ENCODE measurements at places on chromosomes 13 and 19.
A peak's percentile ranks its signal among the peaks of the same experiment; 100 is the strongest.

DNA sequence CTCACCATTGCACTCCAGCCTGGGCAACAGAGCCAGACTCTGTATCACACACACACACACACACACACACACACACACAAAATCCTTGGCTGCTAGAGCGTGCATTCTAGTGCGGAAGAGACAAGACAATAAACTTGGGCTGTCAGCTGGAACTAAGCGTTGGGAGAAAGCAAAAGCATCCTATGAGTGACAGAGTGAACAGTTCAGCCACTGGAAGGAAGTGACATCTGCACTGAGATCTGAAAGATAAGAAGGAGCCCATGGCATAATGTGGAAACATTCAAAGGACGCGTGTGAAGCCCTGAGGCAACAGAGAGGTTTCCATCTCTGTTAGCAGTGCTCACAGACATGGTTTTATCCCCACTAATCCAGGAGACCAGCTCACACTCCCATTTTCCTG lies 3.5 kb upstream of the SLC1A5 start:
- no peak for DNase-seq

- peak; percentile 98 for DNase-seq
Measured at GRCh38 chr19:39445196-39446111, at the start of gene SUPT5H. Gene SUPT5H (plus strand): TSS chr19:39445582. CDS start chr19:39445891, 309 bp downstream.

- DNase-seq = no peak
Measured at GRCh38 chr13:28237944-28238343, 99.6 kb downstream of the PAN3 start.

DNA sequence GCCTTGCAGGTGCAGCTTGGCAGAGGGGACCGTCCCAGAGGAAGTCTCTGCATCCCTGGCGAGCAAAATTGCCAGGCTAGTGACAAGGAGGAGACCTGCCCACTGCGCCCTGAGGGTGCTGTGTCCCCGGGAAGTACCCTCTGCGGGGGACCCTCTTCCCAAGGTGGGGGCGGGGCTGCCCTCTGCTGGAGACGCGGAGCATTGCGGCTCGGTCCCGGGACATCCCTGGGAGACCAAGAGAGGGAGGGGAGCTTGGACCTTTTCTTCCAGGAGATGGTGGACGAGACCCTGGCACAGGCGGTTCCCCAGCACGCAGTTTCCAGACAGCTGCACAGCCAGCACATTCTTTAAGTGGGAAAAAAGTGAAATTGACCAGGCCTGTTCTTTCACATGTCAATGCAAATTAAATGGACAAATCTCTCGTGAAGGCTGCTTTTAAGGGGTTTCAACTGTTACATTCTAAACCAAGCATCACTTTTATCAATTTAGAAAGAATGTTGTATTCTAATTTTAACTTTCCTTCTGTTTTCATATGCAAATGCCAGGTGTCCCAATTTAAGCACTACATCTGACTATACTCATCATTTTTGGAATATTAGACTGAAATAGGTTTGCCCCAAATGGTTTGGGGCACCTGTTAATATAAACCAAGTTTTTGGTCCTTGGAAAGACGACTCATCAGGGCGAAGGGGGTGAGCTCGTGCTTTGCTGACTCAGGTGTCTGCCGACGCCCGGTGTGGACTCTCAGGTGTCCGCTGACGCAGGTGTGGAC lies 60.7 kb downstream of the MCF2L start:
- peak; percentile 42 for DNase-seq

DNA sequence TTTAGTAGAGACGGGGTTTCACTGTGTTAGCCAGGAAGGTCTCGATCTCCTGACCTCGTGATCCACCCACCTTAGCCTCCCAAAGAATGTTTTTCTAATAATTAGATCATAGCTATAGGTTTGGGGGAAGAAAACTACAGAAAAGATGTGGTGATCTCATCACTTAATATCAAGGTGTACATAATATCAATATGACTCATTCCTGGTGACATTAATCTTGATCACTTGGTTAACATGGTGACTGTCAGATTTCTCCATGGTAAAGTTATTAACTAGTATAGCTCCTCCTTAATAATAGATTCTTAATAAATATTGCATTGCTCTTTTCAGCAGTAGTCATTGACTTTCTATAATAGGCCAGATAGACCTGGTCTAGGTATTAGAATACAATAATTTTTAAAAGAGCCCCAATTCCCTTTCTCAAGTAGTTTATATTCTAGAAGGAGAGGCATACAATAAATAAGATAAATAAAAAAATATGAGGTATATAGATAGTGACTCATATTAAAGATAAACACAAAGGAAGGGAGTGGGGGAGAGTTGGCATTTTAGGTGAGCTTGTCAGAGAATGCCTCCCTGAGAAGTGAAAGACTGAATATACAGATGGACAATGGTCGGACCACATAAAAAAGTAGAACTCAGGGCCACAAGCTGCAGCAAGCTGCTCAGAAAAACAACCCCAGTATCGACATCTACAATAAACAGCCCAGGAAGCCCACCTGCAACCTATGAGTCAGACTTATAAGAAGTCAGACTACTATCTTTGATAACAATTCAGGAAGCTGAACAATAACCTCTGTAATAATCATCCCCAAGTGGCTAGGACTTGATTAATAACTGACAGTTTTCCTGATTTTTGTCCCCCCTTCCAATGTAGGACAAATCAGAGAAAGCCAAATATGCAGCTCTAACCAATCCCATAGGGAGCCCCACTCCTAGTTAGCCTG lies 210.8 kb downstream of the RFC3 start:
- no peak for DNase-seq

DNA sequence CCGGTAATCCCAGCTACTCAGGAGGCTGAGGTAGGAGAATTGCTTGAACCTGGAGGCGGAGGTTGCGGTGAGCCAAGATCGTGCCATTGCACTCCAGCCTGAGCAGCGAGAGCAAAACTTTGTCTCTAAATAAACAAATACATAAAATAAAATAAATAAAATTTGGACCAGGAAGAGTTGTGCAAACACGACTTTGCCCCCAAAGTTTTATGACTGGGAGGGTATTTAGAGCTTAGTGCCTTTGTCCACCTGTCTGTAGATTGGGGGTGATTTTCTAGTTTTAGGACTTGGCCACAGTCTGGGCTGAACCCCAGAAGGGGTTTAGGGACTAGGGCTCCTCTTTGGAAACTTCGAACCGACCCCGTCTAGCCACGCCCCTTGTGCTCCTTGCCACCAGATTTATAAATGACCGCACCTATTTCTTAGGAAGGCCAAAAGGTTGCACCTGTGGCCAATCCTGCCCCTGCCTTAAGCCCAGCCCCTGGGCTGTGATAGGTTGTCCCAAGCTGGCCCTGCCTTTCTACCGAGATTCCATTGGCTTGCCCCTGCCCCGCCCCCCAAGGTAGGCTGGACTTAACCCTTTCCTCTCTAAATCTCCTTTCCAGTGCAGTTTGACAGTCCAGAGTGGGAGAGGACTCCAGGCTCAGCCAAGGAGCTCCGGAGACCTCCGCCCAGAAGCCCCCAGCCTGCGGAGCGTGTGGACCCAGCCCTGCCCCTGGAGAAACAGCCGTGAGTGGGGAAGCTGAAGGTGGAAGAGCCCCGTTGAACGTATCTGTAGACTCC lies 5.3 kb downstream of the SHD start:
- no peak for DNase-seq

DNA sequence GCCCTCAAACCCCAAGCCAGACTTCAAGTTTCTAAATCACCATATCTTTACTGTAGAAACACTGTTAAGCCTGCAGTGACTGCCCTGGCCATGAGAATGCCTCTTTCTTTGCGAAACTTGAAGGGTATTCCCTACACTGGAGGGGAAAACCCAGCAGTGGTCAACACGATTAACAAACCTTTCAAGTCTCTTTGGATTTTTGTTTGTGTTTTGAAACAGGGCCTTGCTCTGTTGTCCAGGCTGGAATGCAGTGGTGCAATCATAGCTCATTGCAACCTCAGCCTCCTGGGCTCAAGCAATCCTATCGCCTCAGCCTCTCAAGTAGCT lies 17.4 kb upstream of the POMP start:
- DNase-seq = no peak

DNA sequence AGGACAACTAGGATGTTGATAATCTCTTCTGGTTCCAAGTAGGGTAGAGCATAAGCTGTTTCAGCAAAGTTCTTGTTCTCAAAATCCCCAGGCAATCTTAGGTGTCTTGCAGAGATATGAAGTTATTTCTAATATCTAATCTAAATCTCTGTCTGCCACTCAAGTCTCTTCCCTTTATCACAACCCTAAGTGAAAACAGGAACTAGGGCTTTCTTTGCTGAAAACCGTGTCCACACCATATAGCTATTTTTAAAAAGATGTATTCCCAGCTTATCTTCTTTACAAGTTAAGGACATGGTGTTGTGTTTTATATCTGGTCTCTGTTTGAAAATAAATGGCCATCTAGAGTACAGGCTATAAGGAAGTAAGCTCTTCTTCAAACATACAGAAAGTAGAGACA lies 11.3 kb upstream of the RNASEH2B start:
- DNase-seq = no peak

DNA sequence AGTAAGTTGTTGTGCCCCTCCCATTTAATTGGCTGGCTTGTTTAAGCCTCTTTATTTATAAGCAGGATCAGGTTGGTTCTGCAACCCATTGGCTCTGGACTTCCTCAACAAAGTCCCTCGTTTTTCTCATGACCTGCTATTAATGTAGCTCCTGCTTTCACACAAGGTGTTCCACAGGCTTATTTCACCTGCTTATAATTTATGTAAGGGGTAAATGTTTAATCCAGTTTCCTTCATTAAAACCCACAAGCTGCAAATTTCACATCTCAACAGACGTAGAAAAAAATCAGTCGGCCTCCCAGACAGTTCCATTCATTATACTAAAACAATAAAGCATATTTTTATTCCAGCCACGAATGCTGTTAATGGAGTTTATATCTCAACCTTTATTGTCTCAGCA lies 86.1 kb downstream of the TBC1D4 start:
- no peak for DNase-seq

DNA sequence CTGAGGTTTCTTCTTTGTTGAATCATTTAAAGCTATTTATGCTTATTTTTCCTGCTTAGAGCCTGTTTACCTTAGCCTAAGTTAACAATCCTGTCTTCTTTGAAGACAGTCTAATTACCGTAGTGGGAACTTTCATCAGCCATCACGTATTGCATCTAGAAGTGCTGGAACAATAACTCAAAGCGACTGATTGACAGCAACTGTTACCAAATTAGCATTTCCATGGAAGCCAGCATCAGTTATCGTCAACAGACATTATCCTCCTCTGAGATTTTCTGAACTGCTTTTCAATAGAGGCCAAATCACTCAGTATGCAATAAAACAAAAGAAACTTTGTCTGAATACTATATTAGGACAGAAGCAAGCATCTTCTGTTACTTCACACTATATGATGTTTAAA lies 433.3 kb upstream of the SLITRK1 start:
- no peak for DNase-seq

GRCh38 chr19:58279042-58279924 lies 528 bp downstream of the ZNF8 start:
- DNase-seq = peak; percentile 81

DNA sequence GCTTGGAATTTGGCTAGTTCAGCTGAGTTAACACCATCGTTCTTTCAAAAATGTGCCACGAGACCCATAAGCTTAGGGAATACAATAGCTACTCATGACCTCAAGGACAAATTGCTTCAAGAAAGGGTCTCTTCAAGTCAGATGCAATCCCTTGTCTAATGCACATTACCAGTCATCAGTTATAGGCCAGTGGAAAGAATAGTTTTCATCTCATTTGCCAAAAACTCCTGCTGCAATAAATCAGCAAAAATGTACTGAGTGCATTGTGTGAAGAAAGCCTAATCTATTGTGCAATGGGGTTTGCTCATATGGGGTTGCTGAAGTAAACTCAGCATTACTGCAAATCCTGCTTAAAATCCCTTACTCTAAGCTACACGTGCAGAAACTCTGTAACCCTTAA lies 208.3 kb upstream of the NBEA start:
- DNase-seq = peak; percentile 77

- DNase-seq = no peak
Measured at GRCh38 chr19:1082928-1083816, 12.0 kb downstream of the POLR2E start.

DNA sequence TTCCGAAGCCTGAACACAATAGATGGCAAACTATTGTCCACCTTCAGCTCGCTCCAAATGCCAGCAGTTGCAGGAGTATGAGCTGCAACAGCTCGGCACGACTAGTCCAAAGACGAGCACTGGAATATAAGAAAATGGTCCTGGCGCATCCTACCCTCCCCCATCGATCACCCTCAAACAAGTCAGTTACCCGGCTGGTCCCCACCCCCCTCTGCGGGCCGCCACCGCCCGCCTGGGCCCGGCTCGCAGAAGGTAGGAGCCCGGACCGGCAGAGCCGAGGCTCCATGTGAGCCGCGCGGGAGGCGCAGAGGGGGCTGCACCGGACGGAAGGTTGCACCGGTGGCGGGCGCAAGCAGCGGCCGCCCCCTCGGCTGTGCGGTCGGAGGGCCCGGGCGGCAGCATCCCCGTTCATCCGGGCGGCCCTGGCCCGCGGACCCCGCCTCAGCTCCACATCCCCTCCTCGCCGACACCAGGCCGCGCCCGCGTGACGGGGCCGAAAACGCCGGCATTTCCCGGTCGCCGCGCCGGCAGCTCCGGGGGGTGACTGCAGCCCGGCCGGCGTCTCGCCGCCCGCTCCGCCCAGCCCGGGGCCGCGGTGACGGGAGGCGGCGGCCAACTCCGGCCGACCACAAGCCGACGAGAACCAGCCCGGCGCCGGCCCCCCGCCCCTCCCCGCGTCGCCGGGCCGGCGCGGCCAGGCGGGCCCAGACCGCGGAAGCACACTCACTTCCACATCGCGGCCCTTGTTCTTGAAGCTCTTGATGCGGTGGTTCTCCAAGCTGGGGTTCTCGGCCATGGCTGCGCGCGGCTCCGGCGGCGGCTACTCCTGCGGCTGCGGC lies 552 bp downstream of the KPNA3 start:
- DNase-seq = peak; percentile 60

GRCh38 chr13:71291842-71292146 lies 575.2 kb downstream of the DACH1 start:
- DNase-seq = no peak

DNA sequence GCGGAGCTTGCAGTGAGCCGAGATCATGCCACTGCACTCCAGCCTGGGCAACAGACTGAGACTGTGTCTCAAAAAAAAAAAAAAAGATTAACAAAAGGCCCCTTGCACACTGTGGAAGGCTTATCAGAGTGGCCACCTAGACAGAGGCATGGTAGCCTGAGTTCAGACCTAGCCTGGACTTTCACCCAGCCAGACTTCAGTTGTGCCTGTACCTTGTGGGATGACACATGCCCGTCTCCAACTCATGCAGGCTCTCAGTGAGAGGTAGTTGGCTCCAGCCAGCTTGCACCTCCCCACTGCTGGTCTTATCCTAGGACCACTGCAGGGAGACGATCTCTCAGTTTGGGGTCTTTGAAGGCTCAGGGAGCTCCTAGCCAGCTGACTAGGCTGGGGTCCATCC lies 52.2 kb downstream of the GATAD2A start:
- no peak for DNase-seq

DNA sequence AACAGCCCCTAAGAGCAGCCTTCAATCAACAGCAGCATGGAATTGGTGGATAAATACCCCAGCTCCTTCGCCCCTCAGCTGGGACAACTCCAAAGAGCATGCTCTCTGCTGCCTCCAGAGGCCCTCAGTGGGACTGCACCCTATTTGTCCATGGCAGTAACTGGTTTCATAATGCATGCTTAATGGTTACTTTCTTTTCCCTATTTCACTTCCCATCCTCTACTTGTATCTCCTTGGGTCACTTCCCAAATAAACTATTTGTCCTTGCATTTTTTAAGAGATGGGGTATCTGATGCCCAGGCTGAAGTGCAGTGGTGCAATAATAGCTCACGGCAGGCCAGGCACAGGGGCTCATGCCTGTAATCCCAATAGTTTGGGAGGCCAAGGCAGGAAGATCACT lies 13.5 kb upstream of the TPM4 start:
- peak; percentile 41 for DNase-seq

GRCh38 chr19:31491242-31491641 lies 142.0 kb upstream of the TSHZ3 start:
- no peak for DNase-seq

All from muscle of leg (tissue), 16 donors.